ENCODE measurements at places on chromosomes 16 and 17. TPM values are rescaled to one million over a fixed set of nuclear protein-coding genes. Genes with fewer than 3 reads are reported as not detected.

- DNase-seq, result no peak
These were observed 10.1 kb downstream of the KRT33A start for GRCh38 chr17:41340494-41340893.

GRCh38 chr16:88799569-88800276, 3.9 kb upstream of the CDT1 start:
- DNase-seq, result no peak

GRCh38 chr16:68644715-68645493, at the start of gene CDH3:
CDH3 (plus strand) TSS chr16:68645310; CDS start chr16:68645380, 70 bp downstream.
- no peak for DNase-seq

Gene GDPD3
- 17.5 TPM for polyA plus RNA-seq

- DNase-seq, result no peak
These were observed 20.0 kb upstream of the LRRC75A start for GRCh38 chr17:16512011-16512410.

DNA sequence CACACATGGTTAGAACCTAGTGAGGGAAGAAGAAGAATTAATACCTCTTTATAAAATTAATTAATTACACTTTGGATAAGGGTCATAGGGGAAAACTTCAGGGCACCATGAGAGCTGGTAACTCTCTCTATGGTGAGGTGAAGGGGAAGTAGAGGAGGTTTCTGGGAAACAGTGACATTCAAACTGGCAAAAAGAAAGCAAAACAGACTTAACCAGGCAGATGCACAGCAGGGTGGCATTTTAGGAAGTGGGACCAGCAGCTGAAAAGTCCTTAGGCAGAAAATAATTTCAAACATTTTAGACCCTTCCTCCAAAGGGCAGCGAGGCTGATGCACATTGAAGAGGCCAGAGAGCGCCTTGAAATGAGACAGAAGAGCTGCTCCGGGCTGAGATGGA, 157.8 kb downstream of the CDH13 start:
- no peak for DNase-seq

- DNase-seq, result no peak
These were observed 29.1 kb downstream of the HS3ST3A1 start for GRCh38 chr17:13572581-13572980.

- DNase-seq, result no peak
These were observed 929.6 kb upstream of the CDH8 start for GRCh38 chr16:62965831-62966230.

GRCh38 chr16:80994451-80994850, 12.2 kb downstream of the CMC2 start:
- DNase-seq, result no peak

Gene MARCHF10
- 2.0 TPM for polyA plus RNA-seq

- DNase-seq, result no peak
These were observed 26.9 kb downstream of the ZNRF1 start for GRCh38 chr16:75025761-75026160.

Gene ALOX15
- 0.68 TPM for polyA plus RNA-seq

Gene CDK5R1
- 4.5 TPM for polyA plus RNA-seq

Gene SPNS3
- 2.7 TPM for polyA plus RNA-seq

DNA sequence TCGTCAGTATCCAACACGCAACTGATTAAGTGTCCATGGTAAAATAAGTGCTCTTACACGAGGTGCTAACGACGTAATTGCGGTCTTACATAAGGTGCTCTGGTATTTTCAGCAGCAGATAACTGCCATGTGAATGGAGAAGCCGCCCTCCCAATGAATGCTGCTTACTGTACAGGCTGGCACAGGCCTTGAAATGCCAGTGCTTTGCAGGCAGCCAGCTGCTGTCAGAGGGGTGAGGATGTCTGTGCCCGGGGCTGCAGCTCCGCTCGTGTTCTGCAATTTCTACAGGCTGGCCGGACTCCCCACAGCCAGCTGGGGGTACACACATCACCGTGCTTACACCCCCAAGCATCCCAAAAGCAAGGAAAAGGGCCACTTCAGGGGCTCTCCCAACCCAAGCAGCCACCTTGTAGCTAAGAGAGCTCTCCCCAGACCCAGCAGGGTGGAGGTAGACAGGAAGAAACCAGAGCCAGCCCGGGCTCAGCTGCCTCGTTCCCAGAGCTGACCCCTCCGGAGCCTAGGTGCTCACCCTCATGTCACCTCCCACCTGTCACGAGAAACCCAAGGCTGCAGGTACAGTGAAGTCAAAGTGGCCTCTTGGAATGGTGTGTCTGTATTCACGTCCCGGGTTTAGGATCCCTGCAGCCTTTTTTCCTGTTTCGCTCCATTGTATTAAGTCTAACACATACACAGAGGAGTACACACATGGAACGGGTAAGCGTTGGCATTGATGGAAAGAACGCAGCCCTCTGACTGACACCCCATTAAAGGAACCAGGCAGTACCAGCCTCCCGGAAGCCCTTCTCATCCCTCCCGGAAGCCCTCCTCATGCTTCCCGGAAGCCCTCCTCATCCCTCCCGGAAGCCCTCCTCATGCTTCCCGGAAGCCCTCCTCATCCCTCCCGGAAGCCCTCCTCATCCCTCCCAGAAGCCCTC, 27.2 kb upstream of the RPH3AL start:
- no peak for DNase-seq

- DNase-seq, result no peak
These were observed 16.0 kb upstream of the CMTM4 start for GRCh38 chr16:66712512-66712911.

DNA sequence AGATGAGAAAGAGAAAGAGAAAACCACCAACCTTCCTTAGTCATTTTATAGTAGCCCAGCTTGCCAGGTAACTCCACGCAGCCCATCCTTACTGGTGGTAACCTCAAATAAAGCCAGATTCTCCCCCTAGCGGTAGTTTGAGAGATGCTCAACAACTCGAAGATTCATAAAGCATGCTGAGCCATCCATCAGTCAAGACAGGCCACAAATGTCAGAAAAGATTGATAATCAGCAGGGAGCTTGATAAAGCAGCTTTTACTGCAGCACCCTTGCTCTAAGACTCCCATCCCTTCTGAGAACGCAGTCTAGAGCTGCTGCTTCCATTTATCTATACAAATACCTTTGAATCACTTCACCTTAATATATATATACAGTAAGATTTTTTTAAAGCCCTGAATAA, 451.5 kb upstream of the HSBP1 start:
- DNase-seq, result peak; percentile 1

DNA sequence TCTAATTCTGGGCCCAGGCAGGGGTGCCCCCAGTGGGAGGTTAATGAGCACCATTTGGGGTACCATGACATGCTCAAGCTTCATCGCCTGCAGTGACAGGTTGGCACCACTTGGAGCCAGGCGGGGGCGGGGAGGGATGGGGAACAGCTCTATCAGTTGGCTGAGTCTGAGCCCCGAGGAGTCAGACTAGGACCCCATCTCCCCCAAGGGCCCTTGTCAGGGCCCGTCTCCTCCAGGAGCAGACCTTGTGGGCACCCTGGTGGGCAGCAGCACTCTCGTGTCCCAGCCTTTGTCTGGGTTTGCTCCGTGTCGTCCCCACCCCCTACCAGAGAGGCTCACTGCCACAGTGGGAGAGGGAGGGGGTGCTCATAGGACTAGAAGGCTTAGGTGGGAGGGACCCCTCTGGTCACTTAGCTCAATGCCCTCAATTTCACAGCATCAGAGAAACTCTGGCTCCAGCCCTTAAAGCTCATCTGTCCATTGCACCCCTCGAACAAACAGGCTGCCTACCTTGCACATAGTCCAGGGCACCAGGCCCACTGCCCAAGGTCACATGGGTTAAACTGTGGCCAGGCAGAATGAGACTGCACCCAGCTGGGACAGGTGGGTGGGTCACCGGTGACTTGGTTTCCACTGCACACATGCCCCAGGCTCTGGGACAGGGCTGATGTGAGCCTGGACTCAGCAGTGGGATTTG, 4.1 kb downstream of the PPP1R9B start:
- DNase-seq, result no peak

Gene CCL17
- not detected for polyA plus RNA-seq

DNA sequence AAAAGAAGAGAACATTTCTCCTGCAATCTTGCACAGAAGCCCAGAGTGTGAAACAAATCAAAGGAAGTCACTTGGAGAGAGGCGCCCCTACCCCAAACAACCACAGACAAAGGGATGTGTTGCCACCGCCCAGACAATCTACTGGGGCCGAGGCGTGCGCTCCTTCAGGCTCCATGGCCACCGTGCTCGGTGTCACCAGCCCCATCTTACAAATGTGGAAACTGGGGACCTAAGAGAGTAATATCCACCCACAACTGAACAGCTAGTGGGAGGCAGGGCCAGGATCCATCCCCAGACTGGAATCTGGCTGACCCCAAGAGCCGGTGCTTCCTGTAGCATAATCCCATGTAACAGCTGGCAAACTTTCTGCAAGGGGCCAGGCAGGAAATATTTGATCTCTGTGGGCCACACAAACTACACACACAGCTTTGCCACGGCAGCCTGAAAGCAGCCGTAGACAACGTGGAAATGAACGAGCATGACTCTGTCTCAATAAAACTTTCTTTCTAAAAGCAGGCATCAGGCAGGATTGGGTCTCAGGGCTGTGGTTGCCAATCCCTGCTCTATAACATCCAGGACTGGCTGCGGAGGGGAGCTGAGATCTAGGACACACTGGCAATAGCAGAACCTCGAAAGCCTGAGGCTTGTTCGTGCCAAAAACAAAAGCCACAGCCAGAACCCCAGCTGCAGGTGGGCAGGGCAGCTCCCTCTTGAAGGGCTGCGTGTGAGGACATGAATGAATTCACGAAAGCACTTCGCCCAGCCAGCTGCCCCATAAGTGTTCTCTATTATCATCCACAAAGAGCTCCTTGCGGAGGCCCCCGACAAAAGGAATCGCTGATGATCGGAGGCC, 26.6 kb upstream of the GINS2 start:
- no peak for DNase-seq

Gene TBC1D3
- polyA plus RNA-seq, result not detected

Gene RNF167
- polyA plus RNA-seq, result 122 TPM

Gene SLC5A10
- 0.15 TPM for polyA plus RNA-seq

GRCh38 chr17:61478026-61478789, 26.0 kb downstream of the TBX4 start:
- DNase-seq, result no peak

- no peak for DNase-seq
These were observed 126.7 kb upstream of the FOXF1 start for GRCh38 chr16:86383488-86384262.

Gene KRTAP4-1
- polyA plus RNA-seq, result not detected

Gene PRCD
- polyA plus RNA-seq, result 3.0 TPM

- no peak for DNase-seq
These were observed 10.1 kb downstream of the MPO start for GRCh38 chr17:58270476-58271215.

GRCh38 chr17:45150911-45151809, 2.9 kb downstream of the HEXIM1 start:
- DNase-seq, result no peak

Gene KIF18B
- polyA plus RNA-seq, result 11.8 TPM

DNA sequence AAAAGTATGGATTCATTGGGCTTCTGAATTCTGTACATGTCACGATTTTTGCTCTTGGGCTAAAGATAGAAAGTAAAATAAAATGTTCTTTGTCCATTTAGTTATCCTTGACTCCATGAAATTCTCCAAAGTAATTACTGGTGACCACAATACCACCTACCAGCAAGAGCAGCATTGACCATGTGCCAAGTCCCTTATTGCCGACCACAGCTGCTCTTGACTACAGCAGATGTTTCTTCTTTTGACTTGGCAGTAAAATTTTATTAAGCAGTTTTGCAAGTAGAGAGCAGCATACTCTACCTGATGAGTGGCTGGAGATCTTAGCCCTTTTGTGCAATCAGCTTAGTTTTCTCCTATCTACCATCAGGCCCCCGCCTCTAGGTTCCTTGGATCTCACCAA, 152.2 kb upstream of the TBX2 start:
- DNase-seq, result no peak

GRCh38 chr17:28117304-28117703, 74.8 kb downstream of the NLK start:
- no peak for DNase-seq

Gene TSPAN10
- polyA plus RNA-seq, result 2.1 TPM

DNA sequence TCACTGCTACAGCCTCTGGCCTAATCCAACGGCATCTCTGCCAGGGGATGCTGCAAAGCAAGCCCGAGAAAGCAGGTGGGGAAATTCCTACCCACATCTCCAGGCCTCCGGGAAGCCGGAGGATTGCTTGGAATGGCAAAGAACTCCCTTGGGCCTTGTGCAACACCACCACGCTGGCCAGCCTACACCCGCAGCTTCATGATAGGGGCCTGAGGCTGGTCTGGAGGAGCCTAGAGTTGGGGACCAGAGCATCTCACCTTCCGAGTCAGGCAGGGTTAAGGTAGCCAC, 20.3 kb downstream of the GGA3 start:
- DNase-seq, result no peak

- DNase-seq, result no peak
These were observed 31.7 kb downstream of the PRPSAP2 start for GRCh38 chr17:18889658-18890057.

DNA sequence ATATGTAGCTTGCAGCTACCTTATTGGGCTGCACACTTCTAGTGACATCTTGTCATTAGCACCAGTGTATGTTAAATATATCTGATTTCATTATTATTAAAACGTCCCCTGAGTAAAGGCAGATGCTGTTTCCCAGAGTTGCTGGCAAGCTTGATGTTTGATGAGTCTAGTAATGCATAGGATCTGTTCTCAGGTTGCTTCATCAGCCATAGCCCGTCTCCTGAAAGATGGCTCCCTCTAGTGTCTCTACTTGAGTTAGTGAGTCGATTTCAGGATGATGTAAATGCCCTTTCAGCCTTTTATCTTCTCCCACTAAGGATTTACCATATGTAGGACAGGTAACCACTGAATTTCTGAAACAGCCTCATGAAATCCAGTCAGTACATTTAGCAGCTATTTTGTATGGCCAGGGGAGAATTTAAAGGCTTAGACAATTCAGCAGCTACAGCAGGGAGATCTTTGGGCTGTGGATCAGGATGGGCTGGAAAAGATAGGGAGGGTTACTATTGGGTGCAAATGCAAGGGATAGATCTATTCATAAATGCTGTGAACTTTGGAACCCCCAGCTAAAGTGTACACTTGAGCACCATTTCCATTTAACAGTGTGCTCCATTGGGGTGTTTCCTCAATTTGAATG, 376.3 kb downstream of the CNTNAP4 start:
- DNase-seq, result peak; percentile 36

Gene GAS2L2
- not detected for polyA plus RNA-seq

Gene ESRP2
- polyA plus RNA-seq, result 25.0 TPM

Gene RHBDF1
- 42.0 TPM for polyA plus RNA-seq

- no peak for DNase-seq
These were observed 28.7 kb downstream of the NOS2 start for GRCh38 chr17:27771586-27771985.

- no peak for DNase-seq
These were observed 46.6 kb upstream of the TANC2 start for GRCh38 chr17:62919388-62919787.

- no peak for DNase-seq
These were observed 48.7 kb downstream of the TMEM100 start for GRCh38 chr17:55673743-55674506.

- no peak for DNase-seq
These were observed 157.4 kb upstream of the MAF start for GRCh38 chr16:79757968-79758367.

- no peak for DNase-seq
These were observed 47.1 kb downstream of the TEX2 start for GRCh38 chr17:64216000-64216337.
